Renal cortical epithelial cell (primary cell): ENCODE measurements at places on chromosomes 4 and X.

GRCh38 chr4:139633661-139634060 lies 32.0 kb upstream of the MGST2 start:
- peak; percentile 33 for DNase-seq

DNA sequence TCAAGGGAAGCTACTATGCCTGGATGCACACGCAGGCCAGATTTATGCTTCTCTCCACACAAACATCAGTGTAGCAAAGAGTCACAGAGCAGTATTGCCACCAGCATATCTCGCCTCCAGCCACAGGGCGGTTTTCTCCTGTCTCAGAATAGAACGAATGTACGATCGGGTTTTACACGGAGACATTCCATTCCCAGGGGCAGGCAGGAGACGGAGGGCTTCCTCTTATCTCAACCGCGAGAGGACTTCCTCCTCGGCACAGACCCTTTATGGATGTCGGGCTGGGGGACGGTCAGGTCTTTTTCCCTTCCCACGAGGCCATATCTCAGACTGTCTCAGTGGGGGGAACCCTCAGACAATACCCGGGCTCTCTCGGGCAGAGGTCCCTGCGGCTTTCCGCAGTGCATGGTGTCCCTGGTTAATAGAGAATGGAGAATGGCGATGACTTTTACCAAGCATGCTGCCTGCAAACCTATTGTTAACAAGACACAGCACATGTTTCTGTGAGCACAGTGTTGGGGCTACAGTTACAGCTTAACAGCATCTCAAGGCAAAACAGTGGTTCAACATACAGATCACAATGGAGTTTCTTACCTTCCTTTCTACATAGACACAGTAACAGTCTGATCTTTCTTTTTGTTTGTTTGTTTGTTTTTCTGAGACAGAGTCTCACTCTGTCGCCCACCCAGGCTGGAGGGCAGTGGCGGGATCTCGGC lies 24.1 kb downstream of the CSF2RA start:
- DNase-seq, result no peak

DNA sequence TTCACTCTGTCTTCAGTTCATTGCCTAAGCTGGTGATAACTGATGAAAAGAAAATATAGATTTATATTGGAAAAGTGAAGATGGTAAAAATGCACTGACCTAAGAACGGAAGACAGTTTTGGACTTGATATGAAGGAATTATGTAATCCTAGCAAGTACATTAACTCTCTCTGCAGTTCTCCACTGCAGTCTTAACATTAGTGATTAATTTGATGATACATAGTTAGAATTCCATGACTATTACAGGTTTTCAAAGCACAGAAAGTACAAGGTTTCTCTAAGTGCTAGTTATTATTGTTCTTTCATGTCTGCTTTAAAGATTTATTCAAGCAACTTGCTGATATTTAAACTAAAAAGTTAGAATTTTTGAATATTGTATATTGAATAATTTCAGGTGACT lies 1591.7 kb upstream of the ADGRL3 start:
- peak; percentile 26 for DNase-seq

GRCh38 chr4:137621056-137621455 lies 88.8 kb upstream of the PCDH18 start:
- DNase-seq, result no peak

DNA sequence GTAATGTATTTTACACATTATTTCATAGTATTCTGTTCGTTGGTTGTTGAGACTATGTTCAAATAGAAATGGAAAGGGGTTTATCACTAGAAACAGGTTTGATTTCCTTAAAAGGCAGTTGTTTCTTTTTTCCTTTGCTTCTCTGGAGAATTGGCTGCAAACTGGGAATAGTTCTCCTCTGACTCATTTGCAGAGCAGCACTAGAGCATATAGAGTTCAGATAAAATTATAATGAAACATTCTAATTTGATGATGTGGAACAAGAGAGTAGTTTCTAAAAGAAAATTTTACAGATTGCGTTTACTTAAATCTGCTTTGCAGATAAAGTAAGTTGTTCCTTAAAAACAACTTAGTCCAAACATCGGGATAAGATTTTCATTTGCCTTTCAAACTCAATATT lies 29.7 kb downstream of the SYNPO2 start:
- DNase-seq, result peak; percentile 97

DNA sequence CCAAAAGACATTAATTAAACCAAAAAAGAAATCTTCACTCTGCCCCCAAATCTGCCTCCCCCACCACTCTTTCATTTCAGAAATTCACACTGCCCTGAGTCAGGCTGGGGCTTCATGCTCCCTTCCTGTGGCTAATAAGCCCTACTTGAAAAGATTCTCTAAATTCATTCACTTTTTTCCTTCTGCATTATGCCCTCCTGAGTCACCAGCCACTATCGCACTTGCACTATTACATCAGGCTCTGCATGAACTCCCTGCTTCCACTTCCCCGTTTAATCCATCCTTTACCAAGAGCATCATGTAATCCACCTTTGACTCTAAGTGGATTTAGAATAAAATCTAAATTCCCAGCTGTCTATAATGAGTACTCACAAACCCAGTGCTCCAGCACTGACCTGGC lies 295.4 kb upstream of the KLF3 start:
- peak; percentile 85 for DNase-seq

- DNase-seq, result no peak
Observed at GRCh38 chrX:14028473-14028872, 1.2 kb downstream of the GEMIN8 start.

DNA sequence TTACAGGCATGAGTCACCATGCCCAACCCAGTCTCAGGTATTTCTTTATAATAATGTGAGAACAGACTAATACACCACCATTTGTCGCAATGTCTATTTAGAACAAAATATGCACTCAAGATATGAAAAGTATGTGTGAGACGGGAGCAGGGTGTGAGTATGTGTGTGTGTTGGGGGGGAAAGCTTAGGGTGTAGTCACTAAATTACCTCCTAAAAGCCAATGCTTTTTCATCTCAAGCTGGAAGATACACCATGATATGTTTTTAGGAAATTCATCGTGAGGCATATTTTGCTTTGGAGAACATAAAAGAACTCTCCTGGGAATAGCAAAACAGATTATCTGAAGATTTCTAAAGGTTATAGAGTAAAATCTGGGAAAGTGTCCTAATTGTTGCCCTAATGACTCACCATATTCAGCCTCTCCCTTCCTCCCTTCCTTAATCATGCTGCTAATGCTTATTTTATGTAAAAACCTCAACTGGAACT lies 262.7 kb downstream of the PDHA2 start:
- peak; percentile 40 for DNase-seq

GRCh38 chrX:71669492-71669891 lies 2.1 kb downstream of the LOC101059915 start:
- no peak for DNase-seq

DNA sequence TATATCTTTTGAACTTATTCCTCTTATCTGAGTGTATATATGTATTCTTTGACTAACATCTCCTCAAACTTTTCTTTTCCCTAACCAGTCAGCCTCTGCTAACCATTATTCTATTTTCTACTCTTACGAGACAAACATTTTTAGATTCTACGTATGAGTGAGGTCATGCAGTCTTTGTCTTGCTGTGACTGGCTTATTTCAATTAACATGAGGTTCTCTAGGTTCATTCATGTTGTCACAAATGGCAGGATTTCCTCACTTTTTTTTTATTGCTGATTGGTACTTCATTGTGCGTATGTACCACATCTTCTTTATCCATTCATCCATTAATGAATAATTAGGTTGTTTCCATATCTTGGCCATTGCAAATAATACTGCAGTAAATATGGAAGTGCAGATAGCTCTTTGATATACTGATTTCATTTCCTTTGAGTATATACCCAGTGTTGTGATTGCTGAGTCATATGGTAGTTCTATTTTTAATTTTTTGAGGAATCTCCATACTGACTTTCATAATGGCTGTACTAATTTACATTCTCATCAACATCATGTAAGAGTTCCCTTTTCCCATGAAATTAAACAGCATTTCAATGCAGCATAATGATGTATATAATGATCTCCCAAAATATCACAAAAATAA lies 80.1 kb downstream of the HS3ST1 start:
- DNase-seq, result no peak

DNA sequence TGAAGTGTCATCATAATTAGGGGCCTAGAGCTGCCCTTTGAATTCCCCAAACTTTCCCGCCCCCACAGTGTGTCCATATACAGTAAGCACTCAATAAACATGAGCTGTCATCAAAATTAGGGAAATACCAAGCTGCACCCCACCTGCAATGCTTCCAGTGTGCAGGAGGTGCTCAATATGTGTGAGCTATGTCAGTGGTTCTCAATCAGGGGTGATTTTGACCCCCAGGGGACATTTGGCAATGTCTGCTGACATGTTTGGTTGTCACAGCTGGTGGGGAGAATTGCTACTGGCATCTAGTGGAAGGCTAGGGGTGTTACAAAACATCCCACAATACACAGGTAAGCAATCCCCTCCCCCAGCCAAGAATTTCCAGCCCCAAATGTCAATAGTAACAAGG lies 748 bp downstream of the CFP start:
- DNase-seq, result no peak

- no peak for DNase-seq
Observed at GRCh38 chr4:40570348-40571077, 59.2 kb downstream of the RBM47 start.

GRCh38 chr4:127995776-127996175 lies 30.6 kb downstream of the ABHD18 start:
- DNase-seq, result peak; percentile 70

- peak; percentile 98 for DNase-seq
Observed at GRCh38 chrX:17413228-17413627, 38.2 kb downstream of the NHS start.

- no peak for DNase-seq
Observed at GRCh38 chr4:141473026-141473540, 163.3 kb upstream of the IL15 start.

DNA sequence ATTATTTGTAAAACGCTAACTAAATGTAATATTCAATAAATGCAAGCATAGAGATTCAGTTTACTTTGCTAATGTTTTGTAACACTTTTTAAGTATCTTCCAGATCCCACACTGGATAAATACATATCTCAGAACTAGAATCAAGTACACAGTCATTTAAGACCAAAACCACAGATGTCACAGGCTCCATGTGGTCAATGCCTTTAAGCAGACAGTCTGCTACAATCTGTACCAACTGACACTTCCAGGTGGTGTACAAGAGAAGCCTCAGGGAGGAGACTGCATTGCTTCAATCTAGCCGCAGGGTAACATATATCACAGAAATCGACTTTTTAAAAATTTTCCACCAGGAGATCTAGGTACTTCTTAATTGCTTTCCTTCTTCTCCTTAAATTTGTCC lies 229.6 kb upstream of the DIAPH2 start:
- no peak for DNase-seq

DNA sequence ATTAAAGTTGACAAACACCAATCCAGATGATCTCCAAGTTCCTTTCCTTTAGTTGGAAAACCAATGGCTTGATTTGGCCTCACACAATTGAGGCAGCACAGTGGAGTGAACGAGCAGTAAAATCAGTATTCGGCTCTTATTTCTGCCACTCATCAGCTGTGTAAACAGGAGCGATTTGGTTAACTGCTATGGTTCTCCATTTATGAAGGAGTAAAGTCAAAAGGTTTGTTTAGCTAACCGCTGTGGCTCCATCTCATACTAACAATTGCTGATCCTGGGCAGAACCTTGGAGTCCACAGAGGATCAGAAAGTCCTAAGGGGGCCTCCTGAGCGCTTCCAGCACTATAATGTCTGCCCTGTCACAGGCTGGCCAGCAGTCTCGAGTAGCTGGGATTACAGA lies 54.5 kb upstream of the EXOC1L start:
- DNase-seq, result no peak

- no peak for DNase-seq
Observed at GRCh38 chr4:48334900-48335384, 6.4 kb upstream of the SLAIN2 start.

DNA sequence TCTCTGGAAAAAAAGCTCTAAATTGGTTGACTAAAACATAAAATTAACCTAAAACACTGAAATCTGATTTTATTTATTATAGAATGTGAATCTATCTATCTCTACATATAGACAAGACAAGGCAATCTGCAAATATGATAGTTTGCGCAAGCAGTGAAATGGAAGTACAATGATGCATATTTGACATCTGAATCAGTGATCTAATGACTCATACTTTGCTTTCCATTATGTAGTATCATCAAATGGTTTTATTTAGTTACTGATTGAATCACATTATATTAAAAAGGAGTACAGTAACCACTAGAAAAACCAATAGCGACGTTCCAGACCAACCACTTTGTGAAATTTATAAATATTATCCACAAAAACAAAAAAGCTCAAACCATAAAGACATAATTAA lies 1969.3 kb downstream of the PCDH7 start:
- peak; percentile 61 for DNase-seq

GRCh38 chr4:66911880-66912279 lies 633.4 kb downstream of the CENPC start:
- no peak for DNase-seq

GRCh38 chrX:1601051-1601767 lies 9.8 kb downstream of the AKAP17A start:
- DNase-seq, result no peak

- no peak for DNase-seq
Observed at GRCh38 chrX:40061871-40062524, 35.8 kb downstream of the BCOR start.

DNA sequence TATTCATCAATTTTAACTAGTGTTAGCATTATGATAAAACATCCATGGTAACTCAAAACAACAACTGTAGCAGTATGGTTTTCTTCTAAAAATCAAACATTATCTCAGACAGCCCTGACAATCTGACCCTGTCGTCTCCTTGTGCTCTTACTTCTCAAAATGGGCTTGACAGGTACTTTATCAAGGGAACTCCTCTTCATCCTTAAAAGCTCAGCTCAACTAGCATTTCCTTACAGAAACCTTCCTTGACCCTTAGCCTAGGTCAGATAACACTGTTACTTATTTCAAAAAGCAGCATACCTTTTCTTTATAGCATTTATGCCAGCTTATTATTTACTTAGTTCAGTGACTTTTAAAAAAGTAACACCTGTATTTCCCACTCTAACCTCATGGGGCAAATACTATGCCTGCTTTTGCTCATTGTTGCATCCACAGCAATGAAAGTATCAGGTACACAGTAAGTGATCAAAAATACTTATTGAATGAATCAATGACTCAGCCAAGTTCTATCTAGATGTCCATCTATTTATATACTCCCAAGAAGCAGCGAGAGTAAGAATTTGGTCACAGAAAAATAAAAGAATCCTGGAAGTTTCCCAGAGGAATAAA lies 41.9 kb downstream of the ADAMTS3 start:
- DNase-seq, result no peak

- DNase-seq, result peak; percentile 32
Observed at GRCh38 chrX:80511969-80512760, 91.9 kb downstream of the TENT5D start.
